ENCODE measurements at places on chromosomes 11 and 22. TPM values are rescaled to one million over a fixed set of nuclear protein-coding genes. Genes with fewer than 3 reads are reported as not detected.

Gene ZDHHC8
- total RNA-seq: 74.4 TPM

Gene MS4A15
- 65.5 TPM for total RNA-seq

Gene DNAJB7
- total RNA-seq: not detected

DNA sequence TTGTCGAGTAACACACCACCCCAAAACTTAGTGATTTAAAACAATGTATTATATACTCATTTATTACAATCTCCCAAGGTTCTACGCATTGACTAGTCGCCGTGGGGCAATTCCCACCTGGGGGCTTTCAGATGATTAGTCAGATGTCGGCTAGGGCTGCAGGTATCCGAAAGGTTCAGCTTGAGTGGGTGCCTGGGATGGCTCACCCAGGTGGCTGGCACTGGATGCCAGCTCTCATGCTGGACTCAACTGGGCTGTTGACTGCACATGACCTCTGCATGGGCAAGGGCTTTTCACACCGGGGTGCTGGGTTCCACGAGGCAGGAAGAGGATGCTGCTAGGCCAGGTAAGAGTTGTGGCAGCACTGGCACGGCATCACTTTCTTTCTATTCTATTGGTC, 21.9 kb upstream of the MICAL2 start:
- no peak overlapping the region for H3K4me3 ChIP-seq
- DNase-seq: no peak
- no peaks in the 10 kb centered on the region for H3K36me3 ChIP-seq
- peak overlapping the region; percentile 85 for H3K27ac ChIP-seq
- H3K27me3 ChIP-seq: no peaks in the 10 kb centered on the region

GRCh38 chr11:119688356-119688755, 40.6 kb downstream of the NECTIN1 start:
- H3K4me1 ChIP-seq: peaks cover 13% of the 10 kb centered on the region
- no peaks in the 10 kb centered on the region for H3K27me3 ChIP-seq
- no peaks in the 10 kb centered on the region for H3K36me3 ChIP-seq
- H3K4me3 ChIP-seq: no peak overlapping the region
- no peak overlapping the region for H3K27ac ChIP-seq
- DNase-seq: no peak

DNA sequence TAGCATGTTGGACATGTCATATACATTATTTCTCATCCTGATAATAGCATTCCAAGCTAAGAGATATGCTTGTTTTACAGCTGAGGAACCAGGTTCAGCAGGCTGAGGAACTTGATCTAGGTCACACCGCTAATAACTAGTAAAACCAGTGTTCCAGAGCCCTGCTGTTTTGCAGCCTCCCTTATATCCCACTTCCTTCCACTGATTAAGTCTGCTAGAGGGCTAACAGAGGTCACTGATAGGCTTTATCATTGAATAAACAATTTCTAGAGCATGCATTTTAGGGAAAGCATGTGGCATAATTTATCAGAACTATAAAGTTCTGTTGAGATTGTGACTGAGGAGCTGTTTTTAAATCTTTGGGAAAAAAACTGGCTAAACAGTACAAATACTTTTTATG, 54.0 kb downstream of the UVRAG start:
- H3K27ac ChIP-seq: no peak overlapping the region
- H3K27me3 ChIP-seq: no peaks in the 10 kb centered on the region
- no peaks in the 10 kb centered on the region for H3K36me3 ChIP-seq
- peaks cover 21% of the 10 kb centered on the region for H3K4me1 ChIP-seq
- no peak overlapping the region for H3K4me3 ChIP-seq

GRCh38 chr11:64084951-64085710, 49.4 kb downstream of the FLRT1 start:
- no peaks in the 10 kb centered on the region for H3K27me3 ChIP-seq
- no peak overlapping the region for H3K4me3 ChIP-seq
- H3K4me1 ChIP-seq: peaks cover 10% of the 10 kb centered on the region
- H3K36me3 ChIP-seq: no peaks in the 10 kb centered on the region
- no peak overlapping the region for H3K27ac ChIP-seq

DNA sequence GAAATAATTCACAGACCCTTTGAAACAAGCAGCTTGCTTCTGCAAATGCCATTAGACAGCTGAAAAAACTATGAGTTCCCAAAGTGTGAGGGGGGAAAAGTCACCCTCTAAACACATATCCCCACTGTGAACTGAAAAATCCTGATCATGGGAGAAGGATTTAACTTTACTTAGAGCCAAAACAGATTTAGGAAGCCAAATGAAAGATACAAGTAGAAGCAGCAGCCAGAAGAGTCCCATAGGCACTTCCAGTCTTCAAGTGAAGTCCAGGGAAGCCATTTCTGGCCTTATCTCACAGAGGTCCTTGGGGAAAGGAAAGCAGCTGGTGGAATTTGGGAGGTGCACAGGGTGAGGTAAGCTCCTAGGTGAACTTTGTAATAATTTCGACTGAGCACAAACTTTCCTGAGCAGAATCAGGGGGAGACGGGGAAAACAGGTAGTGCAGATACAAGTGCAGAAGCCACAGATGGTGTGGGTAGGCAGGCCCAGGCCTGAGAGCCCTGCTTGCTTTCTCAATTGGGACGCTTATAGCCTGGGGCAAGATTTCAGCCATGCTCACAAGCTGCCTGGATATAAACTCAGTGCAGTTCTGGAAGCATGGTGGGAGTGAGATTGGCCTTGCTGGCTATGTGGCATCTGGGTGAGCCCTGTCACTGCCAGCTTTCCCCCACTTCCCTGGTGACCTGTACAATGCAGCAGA, 44.8 kb downstream of the GAS2 start:
- H3K4me3 ChIP-seq: no peak overlapping the region
- H3K4me1 ChIP-seq: no peaks in the 10 kb centered on the region
- H3K36me3 ChIP-seq: no peaks in the 10 kb centered on the region
- no peak overlapping the region for H3K27ac ChIP-seq
- DNase-seq: no peak

DNA sequence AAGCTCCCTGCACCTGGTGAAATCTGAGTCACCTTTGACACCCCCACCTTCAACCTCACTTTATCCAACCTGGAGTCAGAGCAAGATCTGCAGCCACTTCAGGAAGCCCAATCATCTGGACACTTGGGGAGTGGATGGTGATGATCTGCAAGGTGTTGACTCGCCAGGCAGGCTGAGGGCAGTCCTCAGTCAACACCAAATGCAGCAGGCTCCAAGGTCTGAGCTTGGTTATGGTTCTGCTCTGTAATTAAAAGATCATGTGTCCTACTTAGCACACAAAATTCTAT, 446.9 kb downstream of the BRD1 start:
- DNase-seq: no peak
- no peak overlapping the region for H3K27ac ChIP-seq
- no peak overlapping the region for H3K4me3 ChIP-seq
- H3K36me3 ChIP-seq: no peaks in the 10 kb centered on the region

DNA sequence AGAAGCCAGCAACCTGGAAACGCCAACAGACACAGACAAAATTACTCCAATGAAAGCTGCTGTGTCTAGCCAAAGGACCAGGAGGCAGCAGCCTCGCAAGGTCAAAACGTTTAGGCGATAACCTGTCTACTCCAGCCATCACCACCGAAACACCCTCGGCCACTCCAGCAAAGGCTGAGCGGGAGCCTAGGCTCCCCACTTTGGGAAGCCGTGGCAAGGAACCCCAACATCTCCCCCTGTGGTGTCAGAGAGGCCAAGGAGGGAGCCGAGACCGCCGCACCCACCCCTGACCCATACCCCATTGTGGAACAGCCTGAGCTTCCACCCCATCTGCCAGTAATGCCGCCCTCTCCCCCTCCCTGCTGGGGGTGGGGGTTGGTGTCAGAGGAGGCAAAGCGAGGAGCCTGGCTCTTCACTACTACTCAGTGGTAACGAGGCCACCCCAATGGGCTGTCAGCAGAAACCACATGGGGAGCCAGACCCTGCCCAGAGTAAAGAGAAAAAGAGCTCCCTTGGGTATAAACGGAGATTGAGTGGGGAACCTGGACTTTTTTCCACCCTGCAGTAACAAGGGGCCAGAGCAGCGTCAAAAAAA, 33.9 kb upstream of the SEPTIN5 start:
- H3K4me1 ChIP-seq: no peaks in the 10 kb centered on the region
- no peaks in the 10 kb centered on the region for H3K36me3 ChIP-seq
- no peak overlapping the region for H3K4me3 ChIP-seq
- H3K27me3 ChIP-seq: peaks cover 4% of the 10 kb centered on the region

DNA sequence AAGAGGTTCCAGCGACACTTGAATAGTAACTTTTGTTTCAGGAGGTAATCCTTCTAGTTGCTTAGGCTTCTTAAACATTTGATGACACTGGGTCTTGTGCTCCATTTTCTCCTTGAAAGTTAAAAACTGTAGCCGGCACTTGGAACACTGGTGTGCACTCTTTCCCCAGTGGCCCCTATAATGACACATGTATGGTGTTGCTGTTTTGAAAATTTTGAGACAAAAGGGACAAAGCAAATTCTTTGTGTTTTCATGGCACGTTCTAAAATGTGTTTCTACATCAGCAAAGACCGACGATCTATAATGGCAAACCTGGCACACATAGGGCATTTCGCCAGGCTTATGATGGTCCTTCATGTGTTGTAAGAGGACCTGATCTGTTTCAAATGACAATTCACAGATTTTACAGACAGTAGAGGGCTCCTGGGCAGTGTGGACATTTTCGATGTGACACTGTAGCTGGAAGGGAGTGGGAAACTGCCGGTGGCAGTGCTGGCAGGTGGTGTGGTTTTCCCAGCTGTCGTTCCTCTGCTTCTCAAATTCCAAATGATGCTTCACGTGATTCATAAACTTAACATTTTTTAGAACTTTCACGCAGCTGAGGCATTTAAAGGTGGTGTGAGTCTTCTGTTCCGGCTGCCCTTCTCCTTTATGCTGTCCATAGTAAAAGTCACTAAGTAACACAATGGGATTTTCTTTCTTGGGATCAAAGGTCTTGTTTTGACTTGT, 20.5 kb downstream of the ZNF280B start:
- no peaks in the 10 kb centered on the region for H3K4me1 ChIP-seq
- H3K4me3 ChIP-seq: no peak overlapping the region
- no peaks in the 10 kb centered on the region for H3K36me3 ChIP-seq
- no peaks in the 10 kb centered on the region for H3K27me3 ChIP-seq
- DNase-seq: no peak

- no peaks in the 10 kb centered on the region for H3K27me3 ChIP-seq
- H3K36me3 ChIP-seq: no peaks in the 10 kb centered on the region
- no peak for DNase-seq
- no peaks in the 10 kb centered on the region for H3K4me1 ChIP-seq
These were observed 20.0 kb upstream of the TUB start for GRCh38 chr11:8060801-8061554.

GRCh38 chr11:65366340-65366773, 11.8 kb downstream of the TIGD3 start:
- DNase-seq: no peak
- no peaks in the 10 kb centered on the region for H3K27me3 ChIP-seq
- no peak overlapping the region for H3K4me3 ChIP-seq

DNA sequence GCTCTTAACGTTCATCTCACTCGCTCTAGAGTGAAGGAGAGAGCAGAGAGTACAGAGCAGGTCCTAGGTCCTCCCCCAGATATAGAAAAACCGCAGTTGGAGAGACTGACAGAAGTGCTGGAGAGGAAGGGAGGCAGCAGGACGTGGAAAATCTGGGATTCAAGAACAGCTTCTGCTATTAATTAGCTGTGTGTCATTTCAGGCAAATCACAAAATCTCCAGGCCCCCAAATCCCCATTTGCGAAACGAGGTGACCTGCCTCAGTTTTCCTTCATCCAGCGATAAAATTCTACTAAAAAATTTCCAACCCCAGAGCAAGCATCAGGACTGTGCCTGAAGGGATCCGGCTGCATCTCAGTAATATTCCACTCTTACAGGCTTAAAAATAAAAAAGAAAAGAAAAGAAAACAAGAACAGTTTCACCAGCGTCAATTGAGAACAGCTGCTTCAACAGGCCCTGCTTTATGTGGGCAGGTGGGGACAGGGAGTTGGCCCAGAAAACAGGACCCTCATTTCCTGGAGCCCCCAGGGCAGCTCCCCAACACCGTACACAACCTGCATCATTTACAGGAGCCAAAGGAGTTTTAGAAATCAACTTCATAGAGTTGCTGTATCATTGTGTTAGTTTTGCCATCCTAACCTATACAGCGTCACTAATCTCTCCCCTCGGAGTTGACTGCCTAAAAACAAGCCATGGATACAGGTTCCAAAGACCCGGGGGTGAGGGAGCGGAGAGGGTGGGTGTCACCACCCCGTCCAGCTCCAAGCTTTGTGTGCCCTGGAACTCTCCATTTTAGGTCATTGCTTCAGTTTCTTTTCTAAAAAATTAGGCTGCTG, 2.3 kb upstream of the MALAT1 start:
- no peaks in the 10 kb centered on the region for H3K27me3 ChIP-seq
- H3K27ac ChIP-seq: peak overlapping the region; percentile 99
- H3K4me1 ChIP-seq: peaks cover 54% of the 10 kb centered on the region
- no peak for DNase-seq

DNA sequence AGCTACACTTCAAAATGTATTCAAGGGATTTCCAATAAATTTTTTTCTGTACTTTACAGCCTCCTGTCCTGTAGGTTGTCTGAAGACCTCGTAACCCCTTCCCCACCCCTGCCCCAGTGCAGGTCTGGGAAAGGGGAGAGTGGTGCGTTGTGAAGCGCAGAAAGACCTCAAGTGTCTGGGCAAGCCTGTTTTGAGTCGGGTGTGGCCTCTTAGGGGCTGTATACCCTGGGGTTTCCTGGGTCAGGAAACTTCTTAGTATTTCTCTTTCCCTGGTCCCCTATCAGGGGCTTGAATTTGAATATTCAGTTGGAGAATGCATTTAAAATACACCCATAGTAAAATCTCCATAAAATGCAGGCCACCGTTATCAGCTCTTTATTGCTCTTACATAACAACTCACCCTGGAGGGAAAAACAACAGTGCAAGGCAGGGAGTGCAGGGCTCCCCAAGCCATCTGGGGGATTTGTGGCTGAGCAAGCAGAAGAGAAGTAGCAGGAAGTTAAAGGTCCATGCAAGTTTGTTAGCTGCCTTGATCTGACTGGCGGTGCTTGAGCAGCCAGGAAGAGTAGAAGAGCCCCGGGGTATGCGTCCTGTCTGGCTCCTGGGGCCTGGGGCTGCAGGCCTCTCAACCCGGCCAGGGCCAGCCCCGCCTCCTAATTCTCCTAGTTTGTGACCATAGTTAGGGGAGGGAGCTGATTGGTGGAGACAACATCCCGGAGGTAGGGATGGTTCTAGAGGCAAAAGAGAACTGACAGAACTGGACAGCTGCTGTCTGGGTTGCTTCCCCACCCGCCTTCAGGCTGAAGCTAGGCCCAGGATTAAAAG, 25.7 kb downstream of the ARHGAP1 start:
- no peaks in the 10 kb centered on the region for H3K27me3 ChIP-seq
- H3K36me3 ChIP-seq: peaks cover 62% of the 10 kb centered on the region
- H3K4me3 ChIP-seq: no peak overlapping the region
- H3K27ac ChIP-seq: peak overlapping the region; percentile 87
- peak; percentile 63 for DNase-seq
